Right lung (tissue), 10 donors: ENCODE measurements at places on chromosomes 1 and 21.

GRCh38 chr1:153777648-153778047 lies 2.4 kb downstream of the SLC27A3 start:
- DNase-seq: no peak

GRCh38 chr1:53561503-53562105 lies 102.4 kb downstream of the DMRTB1 start:
- DNase-seq: no peak

GRCh38 chr1:158035976-158036583 lies 42.6 kb downstream of the KIRREL1 start:
- no peak for DNase-seq

GRCh38 chr1:241641773-241642592 lies 1.8 kb upstream of the CHML start:
- DNase-seq: no peak

GRCh38 chr1:112904831-112905261 lies 51.1 kb downstream of the SLC16A1 start:
- DNase-seq: no peak

DNA sequence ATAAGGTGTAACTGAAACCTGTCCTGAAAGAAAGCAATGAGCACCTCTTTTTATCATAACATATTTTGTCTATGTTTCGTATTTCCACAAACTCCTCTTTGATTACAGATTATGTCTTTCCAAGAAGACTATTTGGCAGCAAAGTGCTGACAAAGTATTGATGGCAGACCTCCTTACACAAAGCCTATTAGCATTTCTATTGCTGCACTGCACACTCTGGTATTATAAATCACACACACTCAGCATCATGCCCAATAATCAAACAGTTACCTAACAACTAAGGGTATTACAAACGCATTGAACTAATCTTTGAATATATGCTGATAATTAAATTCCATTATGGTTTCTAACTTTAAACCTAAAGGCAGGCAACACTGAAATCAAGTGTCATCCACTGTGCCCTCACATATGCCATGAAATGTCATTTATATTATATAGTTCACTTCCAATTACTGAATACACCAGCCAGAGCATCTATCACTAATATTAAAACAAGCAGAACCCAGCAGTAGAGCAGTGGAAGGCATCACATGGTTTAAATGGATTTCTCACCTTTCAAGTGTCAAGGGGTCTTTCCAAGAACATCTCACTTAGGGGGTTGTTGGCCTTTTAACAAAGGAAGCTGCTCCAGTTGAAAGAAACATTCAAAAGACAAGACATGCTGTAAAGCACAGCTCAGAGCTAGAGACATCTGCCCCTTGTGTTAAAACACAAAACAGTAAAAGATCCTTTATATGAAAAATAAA lies 239.1 kb downstream of the RERE start:
- DNase-seq: no peak

DNA sequence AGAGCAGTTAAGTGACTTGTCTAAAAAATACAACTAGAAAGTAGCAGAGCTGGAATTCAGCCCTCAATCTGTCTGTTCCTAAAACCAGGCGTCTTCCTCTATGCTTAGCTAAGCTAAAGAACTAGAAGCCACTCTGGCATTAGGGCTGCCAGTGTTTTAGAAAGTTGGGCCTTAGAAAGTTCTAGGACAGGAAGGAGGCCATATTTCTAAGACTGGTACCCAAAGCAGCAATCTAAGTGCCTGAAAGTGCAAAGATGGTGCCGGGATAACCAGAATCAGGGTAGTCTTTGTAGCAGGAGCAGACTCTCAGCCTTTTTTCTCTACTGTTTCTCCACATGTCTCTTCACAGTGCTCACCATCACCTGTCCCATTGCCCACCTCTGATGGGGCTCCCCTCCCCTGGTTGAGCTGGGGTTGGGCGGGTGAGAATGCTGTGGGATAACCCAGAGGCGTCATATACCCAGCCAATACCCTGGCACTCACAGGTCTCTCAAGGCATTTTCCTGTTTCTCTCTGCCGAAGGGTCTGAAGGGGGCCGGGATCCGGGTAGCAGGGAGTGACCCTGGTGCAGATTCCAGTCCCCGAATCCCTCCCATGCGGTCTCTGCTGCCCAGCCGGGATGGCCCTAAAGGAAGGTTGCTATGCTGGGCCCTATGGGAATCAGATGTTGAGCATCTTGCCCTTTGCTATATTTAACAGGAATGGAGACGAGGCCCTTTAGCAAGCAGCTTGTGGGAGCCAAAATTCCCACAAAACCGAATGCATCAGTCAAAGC lies 1.1 kb upstream of the RCSD1 start:
- no peak for DNase-seq

DNA sequence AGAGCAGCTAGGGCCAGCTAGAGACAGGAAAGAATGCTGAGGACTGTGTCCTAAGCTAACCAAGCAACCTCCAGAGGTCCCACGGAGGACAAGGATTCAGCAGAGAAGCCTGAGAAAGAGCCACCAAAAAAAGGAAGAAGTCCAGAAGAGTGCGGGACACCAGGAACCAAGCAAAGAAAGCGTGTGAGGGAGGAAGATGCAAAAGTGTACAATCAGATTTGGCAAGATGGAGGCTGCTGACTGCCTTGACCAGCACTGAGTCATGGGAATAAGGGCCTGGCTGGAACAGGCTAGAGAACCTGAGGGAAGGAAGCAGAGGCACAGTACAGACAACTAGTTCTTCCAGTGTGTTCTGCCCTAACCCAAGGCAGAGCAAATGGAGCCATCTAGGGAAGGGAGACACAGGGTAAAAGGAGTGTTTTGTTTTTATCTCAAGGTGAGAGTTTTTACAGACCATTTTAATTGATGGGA lies 18.5 kb downstream of the TP53BP2 start:
- no peak for DNase-seq

DNA sequence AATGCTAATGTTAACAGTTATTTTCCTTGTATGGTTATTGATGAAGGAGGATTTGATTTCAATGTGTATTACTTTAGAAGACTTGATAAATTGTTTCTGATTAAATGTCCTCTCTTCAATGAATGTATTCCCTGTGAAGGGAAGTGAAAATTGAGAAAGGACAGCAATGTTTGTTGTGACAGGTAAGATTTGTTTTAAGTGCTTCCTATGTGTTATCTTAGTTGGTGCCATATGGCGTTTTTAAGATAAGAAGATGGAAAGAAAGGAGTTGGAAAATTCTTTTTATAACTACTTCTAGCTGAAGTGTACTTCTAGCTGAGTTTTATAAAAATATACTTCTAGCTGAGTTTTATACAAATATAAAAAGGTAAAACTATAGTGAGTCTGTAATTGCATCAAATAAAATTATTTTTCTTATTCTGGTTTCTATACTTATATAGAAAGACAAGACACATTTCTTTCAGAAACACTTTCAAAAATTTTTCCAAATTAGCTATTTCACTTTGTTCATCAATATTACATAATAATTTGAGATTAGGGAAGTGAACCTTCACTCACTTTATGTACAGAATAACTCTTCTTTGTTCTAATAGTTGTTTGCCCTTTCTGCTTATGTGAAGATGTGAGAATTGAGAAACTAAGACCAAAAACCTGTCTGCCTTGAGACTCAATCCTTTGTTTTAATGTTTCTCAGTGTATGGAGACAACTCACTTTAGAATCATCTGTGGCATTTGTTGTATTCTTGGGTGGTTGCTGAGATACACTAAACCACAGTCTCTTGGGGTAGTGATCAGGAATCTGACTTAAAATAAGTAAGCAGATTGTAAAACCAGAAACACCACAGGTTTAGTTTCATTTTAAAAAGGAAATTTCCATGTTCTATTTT lies 382.9 kb upstream of the B3GALT2 start:
- no peak for DNase-seq

DNA sequence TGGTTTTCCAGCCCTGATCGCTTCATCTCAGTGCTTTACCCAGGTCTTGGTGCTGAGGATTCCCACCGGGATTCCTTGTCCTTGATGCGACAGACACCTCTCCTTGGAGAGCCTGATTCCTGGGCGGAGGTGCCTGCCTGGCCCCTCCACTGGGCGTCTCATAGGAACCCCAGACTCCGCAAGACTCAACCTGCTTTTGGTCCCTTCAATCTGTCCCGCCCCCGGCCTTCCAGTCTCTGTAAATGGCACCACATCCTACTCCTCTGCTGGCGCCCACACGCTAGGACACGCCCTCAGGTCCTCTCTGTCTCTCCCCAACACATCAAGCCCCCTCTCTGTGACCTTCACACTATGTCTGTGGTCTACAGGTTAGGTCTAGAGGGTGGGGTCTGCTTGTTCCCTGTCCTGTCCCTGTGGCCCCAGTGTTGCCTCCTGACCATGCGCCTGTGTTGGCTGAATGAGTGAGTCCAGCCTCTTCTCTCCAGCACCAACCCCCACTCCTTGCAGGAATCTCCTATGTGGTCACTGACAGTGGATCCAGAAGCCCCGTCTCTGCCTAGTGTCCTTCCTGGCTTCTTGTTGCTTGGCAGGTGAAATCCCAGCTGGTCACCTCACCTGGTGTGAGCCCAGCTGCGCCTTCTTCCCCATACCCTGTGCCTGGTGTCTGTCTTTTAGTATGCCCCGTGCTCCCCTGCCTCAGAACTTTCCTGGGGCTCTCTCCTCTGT lies 119.7 kb upstream of the C1orf174 start:
- DNase-seq: no peak

GRCh38 chr1:147351140-147351835 lies 108.8 kb downstream of the CHD1L start:
- DNase-seq: no peak

GRCh38 chr1:117671781-117672501 lies 66.1 kb downstream of the TENT5C start:
- no peak for DNase-seq

GRCh38 chr1:154962795-154963330 lies 1.3 kb upstream of the PYGO2 start:
- no peak for DNase-seq

DNA sequence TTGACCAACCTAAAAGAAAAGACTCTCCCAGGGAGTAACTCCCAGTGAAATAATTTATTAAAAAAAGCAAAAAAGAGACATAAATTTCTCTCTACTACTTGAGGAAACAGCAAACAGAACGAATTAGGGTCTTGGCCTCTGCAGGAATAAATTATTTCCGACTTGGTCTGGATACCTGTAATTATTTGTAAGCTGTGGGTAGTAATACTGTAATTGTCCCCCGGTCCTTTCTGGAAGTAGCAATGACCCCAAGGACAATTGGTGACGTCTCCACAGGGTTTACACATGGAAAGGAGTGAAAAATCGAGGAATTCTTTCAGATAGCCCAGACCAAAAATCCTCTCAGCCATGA lies 3.7 kb upstream of the SIM2 start:
- no peak for DNase-seq

GRCh38 chr1:244052016-244052727 lies 1.1 kb downstream of the ZBTB18 start:
- no peak for DNase-seq

- DNase-seq: no peak
Measured at GRCh38 chr1:78759881-78760280, 110.2 kb downstream of the IFI44 start.

GRCh38 chr1:164672588-164672987 lies 113.6 kb downstream of the PBX1 start:
- no peak for DNase-seq

GRCh38 chr1:162200096-162200847 lies 130.8 kb downstream of the NOS1AP start:
- no peak for DNase-seq

GRCh38 chr1:213303286-213303685 lies 252.2 kb downstream of the RPS6KC1 start:
- no peak for DNase-seq

DNA sequence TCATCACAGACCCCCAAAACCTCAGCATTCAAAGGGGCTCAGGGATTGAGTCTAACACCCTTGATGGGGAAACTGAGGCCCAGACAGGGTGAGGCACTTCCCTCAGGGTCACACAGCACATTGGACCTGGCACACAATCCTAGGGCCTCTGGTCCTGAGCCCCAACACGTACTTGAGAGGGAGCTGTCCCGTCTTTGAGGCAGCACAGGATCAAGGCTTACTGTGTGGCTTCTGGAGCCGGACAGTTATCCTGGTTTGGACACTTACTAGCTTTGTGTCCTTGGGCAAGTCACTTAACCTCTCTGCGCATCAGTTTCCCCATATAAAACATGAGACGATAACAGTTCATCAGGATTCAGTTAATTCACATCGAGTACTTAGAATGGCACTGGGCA lies 26.5 kb downstream of the RUNX3 start:
- no peak for DNase-seq

GRCh38 chr1:11100149-11100493 lies 452 bp upstream of the EXOSC10 start:
- no peak for DNase-seq

GRCh38 chr1:212955961-212956620 lies 5.8 kb downstream of the VASH2 start:
- DNase-seq: no peak

DNA sequence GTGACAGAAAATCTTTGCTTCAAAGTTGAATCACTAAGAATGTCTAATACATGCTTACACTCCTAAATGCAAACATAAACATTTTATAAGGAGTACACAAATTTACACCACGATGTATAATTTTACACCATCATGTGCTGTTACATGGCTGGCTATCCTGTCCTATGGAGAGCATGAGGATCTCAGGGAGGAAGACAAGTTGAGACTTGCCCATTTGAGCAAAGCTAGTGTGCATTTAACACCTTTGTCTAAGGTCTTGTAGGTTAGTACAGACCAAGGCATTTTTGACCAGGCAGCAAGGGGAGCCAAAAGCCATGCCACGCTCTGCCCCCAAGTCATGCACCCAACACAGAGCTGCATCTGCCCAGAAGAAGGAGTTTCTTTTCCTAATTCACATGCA lies 14.5 kb upstream of the COG2 start:
- no peak for DNase-seq

DNA sequence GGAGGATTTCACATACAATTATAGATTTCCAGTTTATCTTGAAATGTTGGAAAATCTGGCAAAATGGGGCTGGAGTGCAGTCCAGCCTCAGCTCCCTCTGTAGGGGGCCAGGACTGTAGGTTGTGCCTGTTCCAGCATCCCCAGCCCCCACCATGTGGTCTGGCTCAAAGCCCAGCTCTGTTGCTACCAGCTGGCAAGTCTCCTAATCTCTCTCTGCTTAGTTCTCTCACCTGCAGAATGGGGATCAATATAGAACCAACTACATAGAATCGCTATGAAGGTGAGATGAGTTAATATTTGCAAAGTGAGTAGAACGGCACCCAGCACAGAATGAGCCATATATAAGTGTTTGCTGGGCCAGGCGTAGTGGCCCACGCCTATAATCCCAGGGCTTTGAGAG lies 50.0 kb upstream of the TARDBP start:
- DNase-seq: no peak

- no peak for DNase-seq
Measured at GRCh38 chr1:113118266-113118665, 45.3 kb downstream of the LRIG2 start.

- no peak for DNase-seq
Measured at GRCh38 chr1:23168079-23168444, 594 bp downstream of the LUZP1 start.

- no peak for DNase-seq
Measured at GRCh38 chr1:223512057-223512456, 118.8 kb downstream of the CCDC185 start.
